ENCODE measurements at places on chromosomes 11 and 22. TPM values are rescaled to one million over a fixed set of nuclear protein-coding genes. Genes with fewer than 3 reads are reported as not detected.

- DNase-seq, result no peak
These were observed 23.4 kb downstream of the CLPB start for GRCh38 chr11:72410956-72411355.

GRCh38 chr11:86443415-86443814 is 68.7 kb downstream of the CCDC81 start:
- no peak for DNase-seq

DNA sequence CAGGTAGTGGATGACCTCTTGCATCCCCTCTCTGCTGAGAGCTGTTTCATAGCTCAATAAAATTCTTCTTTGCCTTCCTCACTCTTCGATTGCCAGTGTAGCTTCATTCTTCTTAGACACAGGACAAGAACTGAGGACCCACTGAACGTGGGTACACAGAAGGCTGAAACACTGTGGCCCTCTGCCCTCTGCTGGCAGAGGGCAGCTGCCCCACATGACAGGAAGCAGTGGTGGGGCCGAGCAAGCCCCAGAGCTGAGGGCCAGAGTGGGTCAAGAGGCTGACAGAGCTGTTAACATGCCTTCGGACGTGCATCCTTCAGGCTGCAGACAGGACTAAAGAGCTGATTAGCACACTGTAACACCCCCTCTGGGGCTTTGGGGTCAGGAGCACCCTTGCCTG is 15.6 kb downstream of the SMC1B start:
- DNase-seq, result no peak

DNA sequence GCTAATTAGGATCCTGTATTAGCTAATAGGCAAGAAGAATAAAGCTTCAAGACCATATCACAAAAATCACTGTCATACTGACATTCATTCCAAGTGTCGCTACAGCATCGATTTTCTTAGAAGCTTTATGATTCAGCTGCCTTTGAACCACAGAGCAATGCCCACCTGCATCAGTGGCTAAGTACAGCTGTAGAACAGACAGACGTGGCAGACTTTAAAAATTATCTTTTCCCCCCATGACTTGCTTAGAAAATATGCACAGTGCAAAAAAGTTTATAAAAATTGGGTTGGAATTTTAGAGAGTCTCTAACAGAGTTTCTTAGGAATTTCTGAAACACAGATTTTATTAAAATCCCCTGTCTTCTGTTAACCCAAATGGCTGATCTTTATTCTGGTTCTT is 120.8 kb downstream of the CADM1 start:
- no peak for DNase-seq

GRCh38 chr11:19407677-19408270 is 167.0 kb upstream of the E2F8 start:
- no peak for DNase-seq

DNA sequence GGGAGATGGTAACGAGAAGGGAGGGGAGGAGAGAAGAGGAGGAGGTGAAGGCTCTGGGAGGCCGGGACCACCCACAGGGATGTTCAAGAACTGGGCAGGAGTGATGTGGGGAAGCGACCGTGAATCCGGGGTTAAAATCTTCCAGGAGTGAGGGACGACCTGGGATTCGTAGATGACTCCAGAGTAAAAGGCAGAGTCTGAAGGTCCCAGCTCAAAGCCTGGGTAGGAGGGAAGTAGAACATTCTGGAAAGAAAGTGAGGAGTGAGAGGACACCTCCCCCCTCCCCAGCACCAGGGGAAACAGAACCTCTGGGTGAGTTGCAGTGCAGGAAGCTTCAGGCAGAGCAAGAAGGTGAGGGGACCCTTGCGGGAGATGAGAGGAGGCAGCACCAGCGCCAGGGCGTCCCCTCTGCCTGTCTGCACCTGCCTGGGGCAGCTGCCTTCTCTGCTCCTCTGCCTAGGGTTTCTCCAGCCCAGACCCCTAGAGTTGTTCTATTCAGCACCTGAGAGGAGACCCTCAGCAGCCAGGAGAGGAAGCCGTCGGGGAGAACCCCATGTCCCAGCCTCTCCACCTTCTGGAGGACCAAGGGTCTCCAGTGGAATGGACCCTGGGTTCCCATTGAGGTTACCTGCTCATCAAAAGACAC is 49.7 kb downstream of the LINC01488 start:
- no peak for DNase-seq

PTPRCAP gene
- 228 TPM for total RNA-seq

USP2 gene
- total RNA-seq, result 0.17 TPM

GRAP2 gene
- 134 TPM for total RNA-seq

FGF19 gene
- not detected for total RNA-seq

NOX4 gene
- total RNA-seq, result not detected

KLHL35 gene
- total RNA-seq, result 1.5 TPM

PANX3 gene
- not detected for total RNA-seq

BTG4 gene
- total RNA-seq, result not detected
